Thymus (tissue), 14 donors: ENCODE measurements at places on chromosomes 11 and 22.

DNA sequence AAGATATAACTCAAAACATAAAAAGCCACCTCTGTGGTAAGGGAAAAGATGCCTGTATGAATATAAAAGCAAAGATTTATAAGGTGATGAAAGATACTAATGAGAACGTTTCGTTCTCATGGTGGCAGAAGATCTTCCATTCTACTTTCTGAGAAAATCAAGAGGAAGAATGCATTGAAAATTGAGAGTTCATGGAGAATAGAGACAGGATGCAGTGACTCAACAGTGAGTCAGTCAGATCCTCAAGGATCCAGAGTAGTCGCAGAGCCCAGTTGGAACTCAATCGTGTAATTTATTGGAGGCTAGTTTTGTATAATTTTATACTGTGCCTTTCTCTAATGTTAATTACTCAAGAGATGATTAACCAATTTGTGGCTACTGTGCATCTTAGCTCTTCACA, 73.3 kb downstream of the ENTHD1 start:
- no peak for DNase-seq
- no peaks in the 10 kb centered on the region for H3K27me3 ChIP-seq
- no peaks in the 10 kb centered on the region for H3K36me3 ChIP-seq
- no peak overlapping the region for H3K4me3 ChIP-seq
- no peaks in the 10 kb centered on the region for H3K4me1 ChIP-seq

- no peaks in the 10 kb centered on the region for H3K4me1 ChIP-seq
- H3K4me3 ChIP-seq: no peak overlapping the region
- no peaks in the 10 kb centered on the region for H3K27me3 ChIP-seq
- H3K36me3 ChIP-seq: no peaks in the 10 kb centered on the region
- H3K27ac ChIP-seq: no peak overlapping the region
Measured at GRCh38 chr11:94613120-94613519, 46.0 kb downstream of the PIWIL4 start.

GRCh38 chr11:2742611-2743426, 43.0 kb upstream of the KCNQ1OT1 start:
- H3K36me3 ChIP-seq: no peaks in the 10 kb centered on the region
- H3K27me3 ChIP-seq: no peaks in the 10 kb centered on the region

DNA sequence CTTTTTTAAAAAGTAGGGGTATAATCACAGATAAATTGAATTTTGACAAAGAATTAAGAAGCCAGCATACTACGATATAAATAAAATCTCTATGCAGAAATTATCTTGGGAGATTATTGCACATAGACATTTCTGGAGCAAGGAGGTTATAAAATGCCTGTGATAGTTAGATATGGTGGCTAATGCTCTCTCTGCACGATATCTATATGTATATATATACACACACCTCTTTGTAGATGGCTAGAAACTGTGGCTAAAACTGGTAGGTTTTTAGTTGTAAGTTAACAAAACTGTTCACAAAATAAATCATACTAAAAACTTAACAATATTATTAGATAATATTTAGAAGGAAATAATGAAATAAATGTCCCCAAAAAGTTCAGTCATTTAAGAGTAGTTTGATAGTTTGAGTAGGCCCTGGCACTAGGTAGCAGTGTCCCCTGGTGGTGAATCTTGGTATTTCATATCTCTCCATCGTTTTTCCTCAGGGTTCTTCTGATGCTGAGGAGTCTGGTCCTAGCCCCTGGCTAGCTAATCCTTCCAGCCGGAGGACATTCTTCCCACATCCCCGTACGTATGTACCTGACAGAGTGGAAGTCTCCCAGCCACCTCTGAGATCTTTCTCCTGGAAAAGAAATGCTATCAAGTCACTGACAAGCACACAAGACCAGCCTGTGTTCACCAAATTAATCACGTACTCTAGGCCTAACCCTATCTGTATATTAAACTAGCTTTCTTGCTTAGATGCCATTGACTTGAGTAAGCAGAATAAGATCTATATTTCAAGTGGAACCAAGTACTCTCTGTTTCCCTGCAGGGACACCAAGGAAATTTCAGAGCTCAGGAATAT, 32.2 kb downstream of the ART5 start:
- H3K27ac ChIP-seq: no peak overlapping the region
- no peak overlapping the region for H3K4me3 ChIP-seq
- H3K36me3 ChIP-seq: no peaks in the 10 kb centered on the region
- H3K4me1 ChIP-seq: peaks cover 8% of the 10 kb centered on the region
- DNase-seq: no peak
- peaks cover 2% of the 10 kb centered on the region for H3K27me3 ChIP-seq

DNA sequence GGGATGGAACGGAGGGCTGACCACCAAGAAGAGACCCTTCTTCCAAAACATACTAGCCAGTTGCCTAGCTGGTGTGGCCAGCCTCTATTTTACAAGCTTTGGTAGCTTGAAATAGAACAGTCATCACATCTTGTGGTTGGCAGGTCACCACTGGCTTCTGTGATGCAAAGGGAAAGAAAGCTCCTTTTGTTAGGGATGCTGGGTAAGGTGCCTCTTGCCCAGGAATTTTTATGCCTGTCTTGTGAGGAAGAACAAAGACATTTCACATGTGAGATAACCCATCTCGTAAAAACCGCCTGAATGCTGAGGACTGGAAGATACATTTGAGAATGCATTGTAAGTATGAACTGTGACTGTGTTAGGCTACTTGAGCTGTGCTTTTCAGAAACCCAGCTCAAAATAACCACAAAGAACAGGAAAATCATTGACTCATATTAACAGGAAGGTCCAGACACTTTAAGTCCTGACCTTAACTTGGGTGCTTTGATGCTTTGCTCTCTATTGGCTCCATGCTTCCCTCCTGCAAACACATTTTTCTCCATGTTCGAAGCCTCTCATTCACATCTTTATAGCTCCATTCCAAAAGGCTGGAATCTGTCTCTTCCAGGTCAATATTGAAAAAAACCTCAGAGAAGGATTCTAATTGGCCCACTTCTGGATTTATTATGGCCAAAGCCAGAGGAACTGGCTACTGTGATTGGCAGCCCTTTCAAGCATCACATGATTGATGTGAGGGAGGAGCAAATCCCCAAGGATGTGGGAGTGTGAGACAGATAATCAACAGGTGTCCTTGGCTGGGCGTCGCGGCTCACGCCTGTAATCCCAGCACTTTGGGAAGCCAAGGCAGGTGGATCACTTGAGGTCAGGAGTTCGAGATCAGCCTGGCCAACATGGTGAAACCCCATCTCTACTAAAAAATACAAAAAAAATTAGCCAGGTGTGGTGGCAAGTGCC, 53.9 kb downstream of the MICAL2 start:
- no peaks in the 10 kb centered on the region for H3K36me3 ChIP-seq
- H3K27me3 ChIP-seq: no peaks in the 10 kb centered on the region
- H3K27ac ChIP-seq: no peak overlapping the region
- no peaks in the 10 kb centered on the region for H3K4me1 ChIP-seq

DNA sequence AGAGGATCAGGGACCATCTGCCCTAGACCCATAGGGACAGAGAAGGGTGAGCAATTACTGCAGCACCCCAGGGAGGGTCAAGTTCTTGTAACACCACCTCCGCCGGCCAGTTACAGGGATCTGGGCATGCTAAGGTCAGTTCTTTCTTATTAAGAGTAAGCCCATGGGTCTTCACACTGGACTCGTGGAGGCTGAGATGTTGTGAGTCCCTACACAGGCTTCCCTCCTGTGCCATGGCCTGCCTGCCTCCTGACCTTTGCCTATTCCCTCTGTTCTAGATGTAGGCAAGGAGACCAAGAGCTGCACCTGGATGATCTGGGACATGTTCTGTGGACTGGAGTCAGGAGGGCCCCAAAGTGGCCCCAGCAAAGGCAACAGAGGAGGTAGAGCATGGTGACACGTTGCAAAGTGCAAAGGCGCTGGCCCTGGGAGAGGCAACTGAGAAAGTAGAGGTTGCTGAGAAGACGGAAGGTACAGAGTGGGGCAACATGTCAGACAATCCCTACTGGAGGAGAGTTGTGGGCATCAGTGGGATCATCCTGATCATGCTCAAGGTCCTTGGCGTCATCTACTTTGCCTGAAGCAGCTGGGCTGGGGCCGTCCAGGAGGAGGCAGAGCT, 16.3 kb upstream of the GNAZ start:
- H3K36me3 ChIP-seq: no peaks in the 10 kb centered on the region
- H3K27ac ChIP-seq: no peak overlapping the region
- no peak for DNase-seq
- H3K27me3 ChIP-seq: peaks cover 14% of the 10 kb centered on the region
- H3K4me1 ChIP-seq: no peaks in the 10 kb centered on the region

- no peaks in the 10 kb centered on the region for H3K27me3 ChIP-seq
- no peak overlapping the region for H3K27ac ChIP-seq
- peak; percentile 14 for DNase-seq
- H3K36me3 ChIP-seq: no peaks in the 10 kb centered on the region
- no peaks in the 10 kb centered on the region for H3K4me1 ChIP-seq
- H3K4me3 ChIP-seq: no peak overlapping the region
Measured at GRCh38 chr11:23540101-23540561, 679.9 kb upstream of the CCDC179 start.

DNA sequence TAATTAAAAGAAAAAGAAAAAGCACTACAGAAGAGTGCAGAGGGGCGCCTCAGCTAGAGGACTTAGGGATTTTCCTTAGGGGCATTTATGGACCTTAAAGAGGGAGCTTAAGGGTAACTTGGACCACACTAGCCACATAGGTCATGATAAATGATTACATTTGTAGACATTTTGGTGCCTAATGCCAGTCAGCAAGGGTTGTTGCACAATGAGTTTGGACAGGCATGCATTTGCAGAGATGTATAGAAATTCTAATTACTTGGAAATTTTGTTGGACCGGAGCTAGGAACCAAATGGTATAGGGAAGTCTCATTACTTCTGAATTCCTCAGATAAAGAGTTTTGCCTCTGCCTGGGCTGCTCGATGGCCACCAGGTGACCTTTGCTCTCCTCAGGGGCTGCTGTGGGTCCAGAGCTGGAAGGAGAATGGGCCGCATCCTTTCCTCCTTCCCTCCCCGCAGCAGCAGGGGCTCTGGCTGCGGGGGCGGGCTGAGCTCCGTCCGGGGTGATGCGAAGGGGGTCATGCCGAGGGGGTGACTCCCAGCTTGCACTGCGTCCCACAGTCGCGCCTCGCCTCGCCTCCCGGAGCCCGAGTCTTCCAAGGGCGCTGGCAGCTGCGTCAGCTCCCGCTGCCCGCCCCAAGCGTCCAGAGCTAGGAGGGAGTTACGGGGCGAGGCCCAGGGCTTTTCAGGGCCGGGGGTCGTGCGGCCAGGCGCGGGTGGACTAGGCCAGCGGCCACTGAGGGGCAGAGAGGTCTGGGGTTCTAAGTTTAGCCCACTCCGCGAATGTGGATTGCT, 20.3 kb upstream of the MALAT1 start:
- H3K27me3 ChIP-seq: no peaks in the 10 kb centered on the region
- no peak for DNase-seq
- H3K4me3 ChIP-seq: no peak overlapping the region
- H3K4me1 ChIP-seq: peaks cover 29% of the 10 kb centered on the region
- H3K36me3 ChIP-seq: no peaks in the 10 kb centered on the region

DNA sequence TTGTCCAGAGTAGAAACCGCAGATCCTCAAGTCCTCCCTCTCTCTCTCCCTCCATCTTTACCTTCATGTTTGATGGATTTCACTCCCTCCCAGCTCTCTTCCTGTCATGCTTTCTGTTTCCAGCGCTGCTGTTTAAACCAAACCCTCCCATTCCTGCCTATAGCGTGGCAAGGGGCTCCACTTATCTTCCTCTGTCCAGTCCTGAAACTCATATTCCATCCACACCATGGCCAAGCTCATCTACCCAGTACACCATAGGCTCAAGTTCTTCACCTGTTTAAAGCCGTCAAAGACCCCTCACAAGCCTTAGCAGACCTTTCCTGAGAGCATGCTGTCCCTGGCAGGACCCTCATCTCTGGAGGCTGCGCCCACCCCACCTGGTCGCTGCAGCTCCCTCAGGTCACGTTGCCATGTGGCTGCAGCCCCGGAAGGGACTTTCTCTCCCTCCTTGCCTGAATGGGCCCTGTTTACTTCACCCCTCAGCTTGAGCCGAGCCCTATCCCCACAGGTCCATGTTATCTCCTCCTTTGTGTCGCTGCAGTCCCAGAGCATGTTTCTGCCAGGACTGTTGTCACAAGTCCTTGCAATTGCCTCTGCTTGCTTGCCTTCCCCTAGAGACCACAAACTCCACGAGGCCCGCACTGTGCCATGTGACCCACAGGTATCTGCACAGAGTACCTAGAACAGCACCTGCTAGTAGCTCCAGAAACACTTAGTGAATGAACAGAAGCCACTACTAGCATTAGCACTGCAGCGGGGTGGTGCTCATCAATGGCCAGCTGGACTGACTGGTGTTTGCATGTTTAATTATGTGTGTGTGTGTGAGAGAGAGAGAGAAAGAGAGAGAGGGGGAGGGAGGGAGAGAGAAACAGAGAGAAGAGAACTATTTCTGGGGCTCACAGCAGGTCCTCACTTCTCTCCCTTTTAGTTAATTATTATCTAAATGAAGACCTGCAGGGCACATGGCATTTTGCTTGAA, 149.4 kb upstream of the SNX19 start:
- no peaks in the 10 kb centered on the region for H3K36me3 ChIP-seq
- DNase-seq: no peak
- no peaks in the 10 kb centered on the region for H3K27me3 ChIP-seq
- no peak overlapping the region for H3K4me3 ChIP-seq
- H3K27ac ChIP-seq: no peak overlapping the region
- no peaks in the 10 kb centered on the region for H3K4me1 ChIP-seq

- H3K27me3 ChIP-seq: no peaks in the 10 kb centered on the region
- peak; percentile 90 for DNase-seq
- H3K36me3 ChIP-seq: no peaks in the 10 kb centered on the region
- peaks cover 61% of the 10 kb centered on the region for H3K4me1 ChIP-seq
Measured at GRCh38 chr11:128324531-128325141, 262.7 kb downstream of the ETS1 start.

DNA sequence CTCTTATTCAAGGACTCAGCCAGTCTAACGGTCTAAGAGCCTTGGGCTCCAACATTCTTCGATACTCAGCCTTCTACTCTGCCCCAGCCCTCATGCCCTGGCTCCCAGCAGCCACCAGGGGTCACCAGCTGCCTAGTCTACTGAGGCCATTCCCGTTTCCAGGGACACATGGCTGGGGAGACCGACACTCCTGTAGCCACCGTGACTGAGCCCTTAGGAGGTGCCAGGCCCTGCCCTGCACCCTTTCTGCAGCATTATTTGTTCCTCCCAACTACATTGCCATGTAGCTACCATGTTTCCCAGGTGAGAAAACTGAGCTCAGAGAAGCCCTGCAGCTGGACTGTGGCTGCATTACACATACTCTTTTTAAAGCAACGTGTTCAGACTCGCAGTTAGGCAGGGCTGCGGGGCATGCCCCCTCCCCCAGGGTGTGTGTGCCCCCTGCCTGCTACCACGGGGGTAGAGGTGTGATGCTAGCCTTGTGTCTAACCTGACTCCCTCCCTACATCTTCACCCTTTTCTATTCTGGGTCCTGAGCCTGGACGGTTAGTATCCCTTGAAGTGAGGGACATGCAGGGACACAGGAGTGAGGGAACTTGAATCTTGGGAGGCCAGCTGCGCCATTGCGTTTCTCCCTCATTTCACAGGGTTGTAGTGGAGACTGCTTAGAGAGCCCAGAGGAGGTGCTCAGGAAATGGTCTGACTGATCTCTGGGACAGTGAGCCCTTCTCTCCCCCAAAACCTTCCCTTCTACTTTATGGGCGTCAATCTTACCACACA, 17.5 kb downstream of the ATG16L2 start:
- H3K27ac ChIP-seq: no peak overlapping the region
- H3K4me3 ChIP-seq: no peak overlapping the region
- no peaks in the 10 kb centered on the region for H3K27me3 ChIP-seq
- peaks cover 7% of the 10 kb centered on the region for H3K4me1 ChIP-seq
